Fibroblast of the conjunctiva (primary cell): ENCODE measurements at places on chromosomes 6 and 20.

- no peak for DNase-seq
Observed at GRCh38 chr6:10556589-10556988, 35.4 kb downstream of the GCNT2 start.

DNA sequence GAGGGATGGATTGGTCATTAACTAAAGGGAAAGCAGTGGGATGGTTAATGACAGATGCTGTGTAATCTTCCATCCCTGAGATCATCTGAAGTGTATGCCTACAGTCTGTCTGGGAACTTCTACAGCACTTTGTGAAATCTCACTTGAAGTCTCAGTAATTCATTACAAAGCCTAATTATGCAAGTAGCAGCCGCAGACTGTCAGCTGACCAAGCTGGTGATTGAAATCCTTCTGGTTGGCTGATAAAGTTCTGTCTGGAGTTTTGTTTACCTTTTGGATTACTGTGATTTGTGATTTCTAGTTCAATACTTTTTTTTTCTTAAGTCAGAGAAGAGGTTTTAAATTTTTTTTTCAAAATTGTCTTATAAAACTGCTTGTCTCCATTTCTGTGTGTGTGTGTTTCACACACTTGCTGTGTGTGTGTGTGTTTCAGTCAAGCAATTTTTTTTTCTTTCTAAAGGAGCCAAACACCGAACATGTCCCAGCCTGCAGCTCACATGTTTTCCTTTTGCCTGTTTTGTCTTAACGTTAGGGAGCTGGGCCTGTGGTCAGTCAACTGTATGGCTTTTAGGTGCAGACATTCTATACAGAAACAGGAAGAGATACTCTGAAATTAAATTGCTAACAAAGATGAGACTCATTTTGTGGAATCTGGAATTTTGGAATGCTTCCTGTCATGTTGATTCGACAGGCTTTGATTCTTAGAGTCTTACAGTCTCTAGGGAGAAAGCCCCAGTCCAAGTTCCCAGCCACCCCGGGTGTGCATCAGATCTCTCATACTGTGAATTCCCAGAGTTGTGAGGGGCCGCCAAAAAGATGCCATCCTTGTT is 28.5 kb upstream of the ADGRF4 start:
- DNase-seq = no peak

DNA sequence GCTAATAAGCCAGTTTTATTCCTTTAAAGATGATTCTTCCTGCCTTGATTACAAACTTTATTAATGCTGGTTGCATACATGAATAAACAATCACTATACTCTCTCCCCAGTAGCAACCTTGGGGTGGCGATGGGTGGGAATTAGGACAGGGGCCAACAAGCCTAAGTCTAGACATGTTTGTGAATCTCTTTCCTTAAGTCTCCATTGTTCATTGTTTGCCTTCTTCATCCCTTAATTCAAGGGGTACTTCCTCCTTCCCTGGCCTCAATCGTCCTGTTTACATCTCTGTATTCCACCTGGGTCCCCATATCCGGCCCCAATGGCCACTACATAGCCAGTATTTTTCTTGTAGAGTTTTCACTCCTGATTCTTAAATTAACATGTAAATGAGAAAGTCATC is 66.0 kb downstream of the ARHGAP18 start:
- no peak for DNase-seq

GRCh38 chr6:21150667-21151066 is 442.9 kb upstream of the SOX4 start:
- DNase-seq = no peak

DNA sequence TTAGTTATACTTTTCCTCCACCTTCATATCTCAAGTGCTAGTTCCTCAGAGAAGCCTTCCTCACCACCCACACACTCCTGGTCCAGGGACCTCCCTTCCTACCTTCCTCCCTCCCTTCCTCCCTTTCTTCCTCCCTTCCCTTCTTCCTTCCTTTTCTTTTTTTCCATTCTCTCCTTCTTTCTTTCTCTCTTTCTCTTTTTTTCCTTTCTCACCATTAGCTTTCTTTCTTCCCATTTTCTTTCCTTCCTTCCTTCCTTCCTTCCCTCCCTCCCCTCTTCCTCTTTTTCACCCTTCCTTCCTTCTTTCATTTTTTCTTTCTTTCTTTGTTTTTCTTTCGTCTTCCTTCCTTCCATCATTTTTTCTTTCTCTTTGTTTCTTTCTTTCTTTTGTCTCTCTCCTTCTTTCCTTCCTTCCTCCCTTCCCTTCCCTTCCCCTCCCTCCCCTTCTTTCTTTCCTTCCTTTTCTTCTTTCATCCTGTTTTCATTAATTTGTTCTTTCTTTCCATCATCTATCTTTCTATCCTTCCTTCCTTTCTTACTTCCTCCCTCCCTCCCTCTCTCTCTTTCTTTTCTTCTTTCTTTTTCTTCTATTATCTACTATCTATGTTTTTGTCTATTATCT is 416.0 kb downstream of the PLCB1 start:
- no peak for DNase-seq

GRCh38 chr6:47715782-47716181 is 17.4 kb downstream of the ADGRF4 start:
- DNase-seq = no peak

GRCh38 chr6:129555206-129555832 is 154.7 kb downstream of the ARHGAP18 start:
- no peak for DNase-seq

GRCh38 chr20:24953209-24953575 is 4.1 kb downstream of the CST7 start:
- no peak for DNase-seq

DNA sequence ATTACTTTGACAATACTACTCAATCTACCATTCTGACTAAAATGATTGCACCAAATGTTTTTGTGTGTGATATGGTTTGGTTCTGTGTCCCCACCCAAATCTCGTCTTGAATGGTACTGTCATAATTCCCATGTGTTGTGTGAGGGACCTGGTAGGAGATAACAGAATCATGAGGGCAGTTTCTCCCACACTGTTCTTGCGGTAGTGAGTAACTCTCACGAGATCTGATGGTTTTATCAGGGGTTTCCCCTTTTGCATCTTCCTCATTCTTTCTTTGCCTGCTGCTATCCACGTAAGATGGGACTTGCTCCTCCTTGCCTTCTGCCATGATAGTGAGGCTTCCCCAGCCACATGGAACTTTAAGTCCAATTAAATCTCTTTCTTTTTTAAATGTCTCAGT is 20.8 kb downstream of the SYCP2 start:
- DNase-seq = no peak

- DNase-seq = peak; percentile 17
Observed at GRCh38 chr6:15026832-15027231, 219.0 kb upstream of the JARID2 start.

DNA sequence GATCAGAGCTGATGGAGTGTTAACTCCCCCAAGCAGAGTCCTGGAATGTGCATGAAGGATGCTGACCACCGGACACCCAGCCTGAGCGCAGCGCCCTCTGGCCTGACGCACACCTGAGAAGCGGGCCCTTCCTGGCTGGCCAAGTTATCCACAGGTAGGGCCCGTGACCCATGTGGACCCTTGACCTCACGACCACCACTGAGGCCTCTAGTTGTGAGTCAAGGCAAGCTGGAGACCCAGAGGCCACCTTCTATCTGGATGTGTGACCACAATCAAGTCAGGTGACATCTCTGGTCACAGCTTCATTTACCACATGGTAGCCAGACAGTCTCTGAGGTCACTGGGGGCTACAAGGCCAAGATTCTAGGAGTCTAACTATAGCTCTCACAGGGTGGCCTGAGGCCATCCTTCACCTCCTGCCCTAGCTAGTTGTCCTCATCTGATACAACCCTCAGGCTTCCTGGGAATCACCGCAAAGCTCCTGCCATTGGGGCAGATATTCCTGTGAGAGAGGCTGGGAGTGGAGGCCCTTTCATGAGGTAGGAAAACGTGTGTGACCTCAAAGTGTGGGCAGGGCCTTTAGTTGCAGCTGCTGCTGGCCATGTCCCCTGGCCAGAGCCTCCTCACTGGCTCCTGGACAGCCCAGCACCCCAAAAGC is 53.1 kb downstream of the DSTN start:
- DNase-seq = no peak

GRCh38 chr6:13256266-13257001 is 71.9 kb downstream of the TBC1D7 start:
- peak; percentile 16 for DNase-seq

- no peak for DNase-seq
Observed at GRCh38 chr20:22063753-22064152, 358.3 kb downstream of the PAX1 start.

GRCh38 chr6:15386110-15386755 is 140.4 kb downstream of the JARID2 start:
- DNase-seq = no peak

DNA sequence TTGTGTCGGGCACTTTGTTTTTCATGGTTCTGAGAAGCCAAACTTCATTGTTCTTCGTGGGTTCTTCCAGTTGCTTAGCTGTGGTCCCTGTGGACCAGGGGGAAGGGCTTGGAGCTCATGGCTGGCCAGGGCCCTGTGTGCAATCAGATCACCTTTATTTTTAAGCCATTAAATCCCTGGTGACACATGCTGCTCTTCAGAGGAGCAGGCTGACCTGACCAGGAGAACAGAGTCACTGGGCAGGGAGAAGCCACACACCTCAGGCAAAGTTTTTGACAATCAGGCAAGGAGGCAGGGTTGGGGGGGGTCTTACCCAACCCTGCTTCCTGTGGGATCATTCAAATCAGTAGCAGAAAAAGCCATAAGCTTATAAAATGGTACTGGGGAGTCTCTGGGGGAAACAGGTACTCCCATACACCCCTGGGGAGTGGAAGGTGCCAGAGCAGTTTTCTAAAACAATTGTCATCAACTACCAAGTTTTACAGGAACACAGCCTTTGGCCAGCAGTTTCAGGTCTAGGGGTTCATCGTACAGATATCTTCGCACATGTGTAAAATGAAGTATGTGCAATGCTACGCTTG is 37.0 kb upstream of the PREX1 start:
- DNase-seq = no peak

DNA sequence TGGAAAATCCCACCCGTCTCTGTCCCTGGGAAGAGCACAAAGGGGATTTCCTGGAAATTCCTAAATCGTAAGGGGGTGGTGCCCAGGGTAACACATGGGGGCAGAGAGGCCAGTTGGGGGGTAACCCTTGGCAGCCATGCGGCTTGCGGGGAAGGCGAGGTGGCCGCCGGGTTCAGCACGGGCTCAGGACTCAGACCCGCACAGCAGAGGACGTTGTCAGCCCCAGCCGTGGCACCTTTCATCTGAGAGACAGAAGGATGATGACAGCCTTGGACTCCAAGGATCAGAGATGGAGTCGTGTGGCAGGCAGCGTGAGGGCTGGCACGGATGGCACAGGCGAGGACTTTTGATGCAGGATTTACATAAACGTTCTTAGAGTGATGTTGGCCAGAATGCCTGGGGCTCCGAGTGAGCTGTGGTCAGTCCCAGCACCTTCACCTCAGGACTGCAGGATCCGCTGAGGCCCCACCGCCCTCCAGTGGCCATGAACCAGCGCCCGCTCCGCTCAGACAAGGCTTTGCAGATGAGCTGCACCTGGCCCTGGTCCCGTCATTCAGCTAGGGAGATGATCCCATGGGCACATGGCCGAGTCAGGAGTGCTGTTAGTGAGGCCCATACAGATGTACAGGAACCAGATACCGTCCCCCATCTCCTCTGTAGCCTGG is 190.3 kb downstream of the TAF4 start:
- DNase-seq = no peak
